ENCODE measurements at places on chromosomes 13 and 19.

DNA sequence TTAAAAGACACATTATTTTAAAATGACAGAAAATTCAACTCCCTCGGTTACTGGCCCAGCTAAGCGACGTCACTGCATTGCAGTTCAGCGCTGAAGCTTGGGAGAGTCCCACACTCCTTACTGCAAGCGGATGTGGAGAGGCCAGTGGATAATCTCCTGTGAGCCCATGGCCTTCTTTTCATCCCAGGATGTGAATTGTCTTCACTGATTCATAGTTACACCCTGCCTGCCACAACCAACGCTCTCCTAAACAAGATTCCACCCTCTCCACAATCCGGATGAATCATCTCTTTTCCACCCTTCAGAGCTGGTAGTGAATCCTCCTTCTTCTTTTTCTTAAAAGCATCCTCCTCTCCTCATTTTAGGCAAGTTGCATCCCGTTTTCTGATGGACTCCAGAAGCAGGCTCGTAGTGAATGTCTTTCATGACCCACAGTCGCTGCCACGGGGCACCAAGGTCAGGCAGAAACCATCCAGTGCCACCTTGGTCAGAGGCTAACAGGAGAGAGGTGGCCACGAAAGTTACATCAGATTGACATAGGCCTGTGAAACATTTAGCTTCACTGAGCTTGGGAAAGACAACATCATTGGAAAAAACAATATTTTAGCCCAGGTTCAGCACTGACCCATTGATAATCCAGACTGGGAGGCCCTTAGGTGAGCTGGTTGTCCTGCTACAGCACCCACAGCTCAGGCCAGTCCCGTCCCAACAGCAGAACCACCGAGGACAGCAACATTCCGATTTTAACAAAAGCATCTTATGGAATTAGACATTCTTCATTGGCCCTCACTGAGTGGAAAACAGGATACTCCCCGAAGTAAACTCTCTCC, 2.0 kb downstream of the GJB2 start:
- no peak for DNase-seq

- no peak for DNase-seq
Measured at GRCh38 chr19:50266896-50267295, 62.3 kb downstream of the KCNC3 start.

DNA sequence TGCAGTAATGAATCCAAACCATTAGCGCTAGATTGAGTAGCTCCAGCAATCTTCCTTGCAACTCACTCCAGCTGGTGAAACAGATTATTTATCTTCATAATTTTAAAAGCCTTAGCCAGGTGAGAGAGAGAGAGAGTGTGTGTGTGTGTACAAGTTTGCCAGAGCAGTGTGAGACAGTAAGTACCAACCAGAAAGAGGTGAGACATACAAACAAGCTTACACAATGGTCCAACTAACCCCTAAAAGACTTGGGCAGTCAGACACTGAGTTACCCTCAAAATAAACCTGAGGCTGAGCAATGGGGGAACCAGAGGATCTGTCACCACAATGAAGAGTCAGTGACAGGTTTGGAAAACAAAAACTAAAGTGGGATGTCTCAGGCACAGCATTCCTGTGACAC, 8.1 kb upstream of the THSD1 start:
- DNase-seq, result no peak

- peak; percentile 15 for DNase-seq
Measured at GRCh38 chr19:13784731-13785452, 10.4 kb upstream of the ZSWIM4 start.

DNA sequence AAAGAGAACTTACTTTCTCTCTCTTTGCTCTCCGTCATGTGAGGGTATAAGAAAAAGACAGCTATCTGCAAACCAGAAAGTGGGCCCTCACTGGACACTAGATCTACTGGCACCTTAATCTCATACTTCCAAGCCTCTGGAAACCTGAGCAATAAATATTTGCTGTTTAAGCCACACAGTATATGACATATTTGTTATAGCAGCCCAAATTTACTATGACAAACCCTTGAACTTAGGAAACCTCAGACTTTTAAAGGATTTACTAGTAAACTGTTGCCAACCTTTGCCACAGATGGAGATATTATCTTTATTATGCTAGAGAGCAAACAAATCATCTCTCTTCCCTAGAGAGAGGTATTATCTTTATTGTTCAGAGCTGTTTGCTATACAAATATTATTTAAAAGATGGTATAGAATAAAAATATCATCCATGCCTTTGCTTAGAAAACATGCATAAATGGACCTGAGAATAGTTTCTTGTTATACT, 1446.1 kb downstream of the SLITRK1 start:
- no peak for DNase-seq

- no peak for DNase-seq
Measured at GRCh38 chr19:1317274-1318003, 31.8 kb downstream of the EFNA2 start.

DNA sequence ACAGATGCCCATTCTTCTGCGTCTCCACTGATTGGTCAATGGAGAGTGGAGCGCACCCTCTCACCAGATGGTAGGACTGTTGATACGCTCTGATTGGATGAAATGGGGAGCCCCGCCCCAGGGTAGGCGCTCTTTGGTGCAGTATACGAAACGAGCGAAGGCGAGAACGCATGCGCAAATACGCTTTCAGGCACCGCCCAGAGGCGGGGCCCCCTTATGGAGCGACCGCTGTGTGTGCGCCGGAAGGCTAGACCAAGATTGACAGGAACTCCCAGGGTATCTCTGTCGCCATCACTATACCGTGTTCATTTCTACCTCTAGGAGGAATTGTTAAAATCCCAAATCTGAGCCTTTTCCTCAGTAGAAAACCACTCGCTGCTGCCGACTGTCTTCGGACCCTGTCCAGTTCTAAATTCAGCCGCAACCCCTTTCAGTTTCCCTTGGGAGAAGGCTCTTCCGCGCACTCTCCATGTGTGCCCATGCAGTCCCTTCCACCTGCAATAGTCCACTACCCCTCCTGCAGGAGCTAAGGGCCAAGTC, 720 bp upstream of the HNRNPL start:
- DNase-seq, result no peak

DNA sequence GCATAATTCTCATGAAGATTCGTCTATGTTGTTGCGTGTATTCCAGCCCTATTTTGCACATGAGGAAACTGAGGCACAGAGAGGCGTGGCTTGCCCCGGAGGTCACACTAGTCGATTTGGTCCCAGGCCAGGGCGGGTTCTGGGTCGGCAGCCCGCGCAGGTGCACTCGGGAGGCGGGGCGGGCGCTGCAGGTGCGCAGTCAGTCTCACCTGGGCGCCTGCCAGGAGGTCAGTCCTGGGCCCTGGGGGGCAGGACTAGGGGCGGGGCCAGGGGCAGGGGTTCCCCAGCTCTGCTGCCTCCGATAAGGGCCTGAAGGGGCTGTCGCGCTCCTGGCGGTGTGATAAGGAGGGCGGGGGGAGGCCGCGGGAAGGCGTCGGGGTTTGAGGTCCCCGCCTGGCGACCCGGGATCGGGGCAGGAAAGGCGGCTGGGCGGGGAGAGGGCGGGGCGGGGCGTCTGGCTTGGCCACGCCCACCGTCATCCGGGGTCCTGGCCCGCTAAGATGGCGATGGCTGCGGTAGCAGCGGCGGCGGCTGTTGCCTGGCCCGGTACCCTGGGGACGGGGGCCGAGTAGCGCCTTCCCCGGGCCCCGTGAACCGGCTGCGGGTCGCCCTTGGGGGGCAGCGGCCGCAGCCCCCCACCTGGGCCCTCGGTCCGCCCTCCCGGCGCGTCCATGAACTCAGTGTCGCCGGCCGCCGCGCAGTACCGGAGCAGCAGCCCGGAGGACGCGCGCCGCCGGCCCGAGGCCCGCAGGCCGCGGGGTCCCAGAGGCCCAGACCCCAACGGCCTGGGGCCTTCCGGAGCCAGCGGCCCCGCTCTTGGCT, at the start of gene ATG4D:
ATG4D (plus strand) TSS at position 485 of the 822 bp plus-strand sequence; CDS start at position 672, 187 bp downstream.
- DNase-seq, result peak; percentile 94

GRCh38 chr19:58356766-58357480, 3.6 kb upstream of the A1BG start:
- no peak for DNase-seq

DNA sequence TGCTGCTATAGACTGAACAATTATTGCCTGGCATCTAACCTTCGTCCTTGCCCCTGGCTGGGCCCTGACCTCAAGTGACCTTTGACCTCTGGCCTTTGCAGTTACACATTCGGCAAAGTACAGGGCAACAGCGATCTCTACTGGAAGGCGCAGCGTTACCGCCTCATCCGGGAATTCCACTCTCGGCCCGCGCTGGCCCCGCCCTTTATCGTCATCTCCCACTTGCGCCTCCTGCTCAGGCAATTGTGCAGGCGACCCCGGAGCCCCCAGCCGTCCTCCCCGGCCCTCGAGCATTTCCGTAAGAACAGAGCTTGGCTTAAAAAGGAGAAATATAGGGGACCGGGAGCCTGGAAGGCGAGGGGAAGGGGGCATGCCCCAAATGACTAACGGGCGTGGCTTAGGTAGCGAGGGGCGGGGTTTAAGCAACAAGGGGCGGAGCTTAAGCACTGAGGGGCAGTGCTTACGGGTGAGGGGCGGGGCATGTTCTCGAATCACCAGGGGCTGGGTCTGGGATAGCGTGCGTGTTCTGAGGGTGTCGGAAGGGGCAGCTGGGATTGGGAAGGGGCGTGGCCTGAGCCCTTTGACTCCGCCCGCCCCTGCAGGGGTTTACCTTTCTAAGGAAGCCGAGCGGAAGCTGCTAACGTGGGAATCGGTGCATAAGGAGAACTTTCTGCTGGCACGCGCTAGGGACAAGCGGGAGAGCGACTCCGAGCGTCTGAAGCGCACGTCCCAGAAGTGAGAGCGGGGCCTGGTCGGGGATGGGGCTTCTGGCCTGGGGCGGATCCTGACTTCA, 52.7 kb downstream of the TRPM4 start:
- no peak for DNase-seq

GRCh38 chr19:2523630-2524311, 47.8 kb downstream of the GADD45B start:
- DNase-seq, result no peak

DNA sequence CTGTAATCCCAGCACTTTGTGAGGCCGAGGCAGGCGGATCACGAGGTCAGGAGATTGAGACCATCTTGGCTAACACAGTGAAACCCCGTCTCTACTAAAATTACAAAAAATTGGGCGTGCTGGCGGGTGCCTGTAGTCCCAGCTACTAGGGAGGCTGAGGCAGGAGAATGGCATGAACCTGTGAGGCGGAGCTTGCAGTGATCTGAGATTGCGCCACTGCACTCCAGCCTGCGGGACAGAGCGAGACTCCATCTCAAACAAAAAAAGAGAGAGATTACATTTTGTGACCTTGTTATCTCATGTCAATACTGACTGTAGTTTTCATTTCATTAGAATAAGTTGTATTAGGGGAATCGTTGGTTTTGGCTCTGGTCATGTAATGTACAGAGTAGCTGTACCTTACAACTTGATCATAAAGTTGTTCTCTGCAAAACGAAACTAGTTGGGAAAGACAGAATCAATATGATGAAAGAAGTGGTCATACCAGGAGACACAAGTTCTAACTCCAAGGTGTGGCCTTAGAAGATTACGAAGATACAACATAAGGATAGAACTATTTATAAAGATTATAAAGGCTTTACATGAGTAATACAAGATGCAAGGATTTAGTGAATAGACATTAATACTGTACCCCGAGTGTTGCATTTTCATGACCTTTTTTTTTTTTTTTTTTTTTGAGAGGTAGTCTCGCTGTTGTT, 15.3 kb downstream of the TMEM38A start:
- DNase-seq, result no peak

- no peak for DNase-seq
Measured at GRCh38 chr13:77291774-77292173, 35.1 kb downstream of the MYCBP2 start.

DNA sequence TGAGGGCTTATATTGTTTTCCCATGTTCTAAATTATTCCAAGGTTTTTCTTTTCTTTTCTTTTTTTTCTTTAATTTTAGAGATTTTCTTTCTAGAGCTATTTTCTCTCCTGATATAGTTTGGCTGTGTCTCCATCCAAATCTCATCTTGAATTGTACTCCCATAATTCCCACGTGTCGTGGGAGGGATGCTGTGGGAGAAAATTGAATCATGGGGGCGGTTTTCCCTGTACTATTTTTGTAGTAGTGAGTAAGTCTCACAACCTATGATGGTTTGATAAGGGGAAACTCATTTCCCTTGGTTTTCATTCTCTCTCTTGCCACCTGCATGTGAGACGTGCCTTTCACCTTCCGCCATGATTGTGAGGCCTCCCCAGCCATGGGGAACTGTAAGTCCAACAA, 1906.4 kb upstream of the PRR20A start:
- no peak for DNase-seq

- DNase-seq, result no peak
Measured at GRCh38 chr13:43432958-43433357, 353.8 kb downstream of the ENOX1 start.

DNA sequence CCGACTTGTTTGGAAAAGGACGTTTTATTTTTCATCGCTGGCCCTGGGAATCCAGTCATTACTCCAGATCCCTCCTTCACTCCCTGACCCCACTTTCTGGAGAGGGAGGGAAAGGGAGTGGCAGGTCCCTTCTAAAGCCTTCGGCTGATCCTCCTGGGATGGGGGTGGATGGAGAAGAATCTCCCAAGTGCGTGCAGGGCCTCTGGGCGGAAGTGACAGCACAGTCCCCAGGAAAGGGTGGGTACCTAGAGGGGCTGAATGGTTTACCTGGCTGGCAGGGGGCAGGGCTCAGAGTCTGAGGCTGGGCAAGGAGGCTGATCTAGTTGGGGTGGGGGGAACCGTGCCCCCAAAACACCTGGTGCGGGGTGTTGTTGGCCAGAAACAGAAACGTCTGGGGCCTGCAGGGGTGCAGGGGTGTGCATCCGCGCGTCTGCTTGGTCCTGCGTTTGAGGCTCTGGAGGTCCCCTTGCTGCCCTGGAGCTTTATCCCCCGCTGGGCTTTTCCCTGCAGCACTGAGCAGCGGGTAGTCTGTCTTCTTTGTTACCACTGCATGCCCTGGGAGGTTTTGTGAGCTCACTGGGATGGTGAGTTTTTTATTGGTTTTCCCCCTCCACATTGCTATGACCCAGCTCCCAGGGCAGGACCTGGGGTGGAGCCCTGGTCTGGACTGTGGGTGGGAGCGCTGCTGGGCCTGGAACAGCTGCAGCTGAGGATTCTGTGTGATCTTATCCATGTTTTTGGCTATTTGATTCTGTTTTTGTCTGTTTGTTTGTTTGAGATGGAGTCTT, 3.0 kb upstream of the ZNF628 start:
- no peak for DNase-seq

DNA sequence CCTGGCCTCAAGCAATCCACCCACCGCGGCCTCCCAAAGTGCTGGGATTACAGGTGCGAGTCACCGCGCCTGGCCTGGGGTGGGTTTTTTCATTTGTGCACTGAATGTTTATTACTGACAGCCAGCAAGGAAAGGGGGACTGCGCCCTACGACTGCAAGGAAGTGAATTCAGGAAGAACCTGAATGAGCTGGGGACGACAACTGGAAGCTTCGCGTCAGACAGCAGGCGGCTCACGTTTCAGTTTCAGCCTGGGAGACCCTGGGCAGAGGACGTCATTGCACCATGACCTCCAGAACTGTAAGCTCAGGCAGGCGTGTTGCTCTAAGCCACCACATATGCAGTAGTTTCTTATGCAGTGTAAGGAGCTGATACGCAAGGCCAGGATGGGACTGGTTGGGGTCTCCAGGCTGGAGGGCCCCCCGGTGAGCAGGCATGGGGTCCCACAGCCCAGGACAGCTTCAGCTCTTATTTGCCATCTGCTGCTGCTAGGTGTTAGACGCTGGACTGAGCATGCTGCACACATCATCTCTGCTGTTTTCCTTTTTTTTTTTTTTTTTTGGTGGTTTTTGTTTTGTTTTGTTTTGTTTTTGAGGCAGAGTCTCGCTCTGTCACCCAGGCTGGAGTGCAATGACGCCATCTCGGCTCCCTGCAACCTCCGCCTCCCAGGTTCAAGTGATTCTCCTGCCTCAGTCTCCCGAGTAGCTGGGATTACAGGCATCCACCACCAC, 66.6 kb downstream of the GADD45B start:
- no peak for DNase-seq
